ENCODE measurements at places on chromosomes 16 and 17.

DNA sequence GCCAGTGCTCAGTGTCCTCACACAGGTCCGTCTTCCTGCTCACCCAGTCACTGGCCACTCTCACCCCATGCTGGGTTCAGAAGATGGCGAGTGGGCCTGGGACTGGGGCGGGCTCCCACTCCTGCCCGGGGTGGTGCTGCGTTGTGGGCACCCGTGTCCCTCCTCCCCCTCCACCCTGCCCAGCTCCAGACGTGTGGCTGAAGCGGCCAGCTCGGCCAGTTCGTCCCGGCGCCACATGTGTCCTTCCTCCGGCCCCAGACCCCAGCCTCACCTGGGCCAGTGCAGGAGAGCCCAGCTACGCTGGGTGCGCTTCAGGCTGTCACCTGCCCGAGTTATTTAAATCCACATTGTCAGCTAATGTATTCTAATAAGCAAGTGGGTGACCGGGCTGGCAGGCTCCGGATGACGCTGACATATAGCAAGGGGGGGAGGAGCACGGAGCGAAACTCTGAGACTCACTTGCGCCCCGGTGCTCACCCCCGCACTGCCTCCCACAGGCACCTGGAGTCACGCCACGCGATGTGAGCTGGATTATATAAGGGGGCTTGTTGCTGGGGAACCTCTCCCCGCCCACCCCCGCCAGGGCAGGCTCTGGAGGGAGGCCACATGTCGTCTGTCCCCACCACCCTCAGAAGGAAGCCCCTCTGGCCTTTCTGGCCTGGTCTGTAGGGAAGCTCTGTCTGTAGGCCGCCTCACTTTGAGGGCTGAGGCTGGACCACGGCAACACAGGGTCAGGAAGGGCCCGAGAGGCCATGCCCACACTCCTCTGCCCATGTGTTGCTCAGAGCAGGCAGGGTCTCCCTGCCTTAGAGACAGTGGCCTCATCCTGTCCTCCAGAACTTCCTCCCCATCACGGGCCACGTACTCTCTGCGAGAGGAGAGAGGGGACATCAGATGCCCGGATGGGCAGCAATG is 7.1 kb upstream of the BAIAP2 start:
- no peak for DNase-seq

DNA sequence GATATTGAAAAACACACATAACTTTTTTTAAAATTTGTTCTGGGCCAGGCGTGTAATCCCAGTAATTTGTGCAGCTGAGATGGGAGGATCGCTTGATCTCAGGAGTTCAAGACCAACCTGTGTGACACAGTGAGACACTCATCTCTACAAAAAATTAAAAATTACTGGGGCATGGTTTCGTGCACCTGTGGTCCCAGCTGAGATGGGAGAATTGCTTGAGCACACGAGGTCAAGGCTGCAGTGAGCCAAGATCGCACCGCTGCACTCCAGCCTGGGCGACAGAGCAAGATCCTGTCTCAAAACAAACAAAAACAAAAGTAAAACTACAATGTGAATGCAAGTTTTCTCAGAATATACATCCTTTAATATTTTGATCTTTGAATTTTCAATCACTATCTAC is 15.1 kb downstream of the C16orf54 start:
- DNase-seq, result no peak

DNA sequence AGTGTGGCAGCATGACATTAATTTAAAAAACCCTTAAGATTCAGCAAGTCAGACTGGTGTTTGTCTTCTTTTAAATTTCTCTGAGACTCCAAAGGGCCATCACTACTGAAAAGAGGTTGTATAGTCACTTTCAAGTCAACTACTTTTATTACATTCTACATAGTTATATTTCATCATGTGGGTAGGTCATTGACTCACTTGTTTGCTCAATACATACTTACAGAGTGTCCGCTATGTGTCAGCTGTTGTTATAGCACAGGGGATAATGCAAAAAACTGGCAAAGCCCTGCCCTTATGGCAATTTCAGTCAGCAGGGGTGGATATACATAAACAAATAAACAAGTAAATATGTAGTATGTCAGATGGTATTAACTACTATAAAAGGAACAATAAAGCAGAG is 2.5 kb upstream of the MYH4 start:
- DNase-seq, result no peak

DNA sequence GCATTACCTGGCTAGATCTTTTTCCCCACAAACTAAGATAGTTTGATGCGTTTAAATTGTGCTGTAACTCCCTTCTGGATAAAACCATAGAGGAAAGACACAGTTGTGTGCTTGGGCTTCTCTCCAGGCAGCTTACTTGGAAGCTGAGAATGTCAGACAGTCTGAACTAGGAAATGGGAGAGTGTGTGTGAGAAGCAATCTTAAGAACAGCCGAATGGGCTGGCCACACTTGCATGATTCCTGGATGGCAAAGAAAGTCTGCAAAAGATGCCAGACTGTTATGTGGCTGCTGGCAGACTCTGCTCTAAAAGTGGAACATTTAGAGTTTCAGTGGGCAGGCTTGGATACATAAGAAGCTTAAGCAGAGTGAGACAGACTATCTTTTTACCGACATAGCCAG is 384.3 kb upstream of the PSMD7 start:
- no peak for DNase-seq

DNA sequence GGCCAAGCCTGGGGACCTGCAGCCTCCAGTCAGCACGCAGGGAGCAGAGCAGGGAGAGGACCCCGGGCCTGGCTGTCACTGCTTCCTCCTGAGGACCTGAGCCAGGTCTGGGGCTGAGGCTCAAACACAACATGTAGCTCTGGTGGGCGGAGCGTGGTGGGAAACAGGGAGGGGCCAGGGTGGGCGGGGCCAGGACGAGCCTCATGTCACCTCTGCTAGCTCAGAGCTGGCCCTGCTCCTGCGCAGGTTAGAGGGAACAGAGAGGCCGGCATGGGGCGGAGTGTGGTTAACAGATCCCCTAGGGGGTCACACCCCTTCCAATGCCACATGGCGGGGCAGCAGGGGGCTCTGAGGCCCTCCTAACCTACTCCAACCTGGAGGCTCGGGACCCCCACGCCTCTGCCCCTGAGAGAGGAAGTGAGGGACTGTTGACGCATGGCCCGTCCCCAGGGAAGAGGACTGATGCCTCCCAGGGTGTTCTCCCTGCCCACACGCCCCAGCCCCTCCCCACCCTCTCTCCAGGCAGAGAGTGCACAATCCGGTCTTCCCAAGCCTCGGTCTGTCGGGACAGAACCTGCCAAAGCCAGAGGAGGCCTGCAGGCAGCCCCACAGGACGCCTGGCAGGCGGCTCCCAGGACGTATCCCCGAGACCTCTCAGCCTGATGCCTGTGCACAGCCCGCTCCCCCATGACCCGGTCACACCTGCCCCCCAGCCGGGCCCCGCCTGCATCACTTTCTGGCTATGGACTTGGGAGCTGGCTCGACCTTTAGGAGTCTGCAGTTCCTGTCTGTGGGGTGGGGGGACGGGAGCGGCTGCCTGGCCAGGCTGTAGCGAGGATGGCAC is 15.2 kb downstream of the PIEZO1 start:
- DNase-seq, result peak; percentile 93

DNA sequence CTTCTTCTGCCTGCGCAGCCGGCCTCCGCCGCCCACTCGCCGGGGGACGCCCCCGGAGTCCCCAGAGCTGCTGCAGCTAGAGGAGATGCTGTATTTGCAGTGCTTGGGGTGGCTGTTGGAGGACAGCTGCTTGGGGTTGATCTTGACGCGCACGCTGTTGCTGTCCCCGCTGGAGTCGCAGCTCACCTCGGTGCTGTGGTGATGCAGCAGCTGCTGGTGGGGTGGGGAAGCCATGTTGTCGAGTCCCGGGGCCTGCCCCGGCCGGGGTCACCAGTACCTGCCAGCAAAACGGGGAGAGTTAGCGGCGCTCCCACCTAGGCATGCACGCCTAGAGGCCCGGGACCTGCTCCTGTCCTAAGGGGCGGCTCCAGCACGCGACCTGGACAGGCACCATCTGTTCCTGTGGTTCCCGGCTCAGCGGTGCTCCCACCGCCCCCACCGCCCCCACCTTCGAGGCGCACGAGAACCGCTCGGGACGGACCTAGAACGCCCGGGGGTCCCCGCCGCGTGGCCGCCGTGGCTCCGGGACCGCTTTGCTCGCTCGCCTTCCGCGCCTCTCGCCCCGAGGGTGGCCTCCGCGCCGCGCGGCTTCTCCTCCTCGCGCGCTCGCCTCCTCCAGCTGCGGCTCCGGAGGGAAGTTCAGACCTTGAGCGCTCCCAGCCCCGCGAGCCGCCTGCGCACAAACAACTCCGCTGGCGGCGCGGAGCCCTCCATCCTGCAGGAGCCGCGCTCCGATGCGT is 863 bp downstream of the ADCY9 start:
- peak; percentile 66 for DNase-seq

DNA sequence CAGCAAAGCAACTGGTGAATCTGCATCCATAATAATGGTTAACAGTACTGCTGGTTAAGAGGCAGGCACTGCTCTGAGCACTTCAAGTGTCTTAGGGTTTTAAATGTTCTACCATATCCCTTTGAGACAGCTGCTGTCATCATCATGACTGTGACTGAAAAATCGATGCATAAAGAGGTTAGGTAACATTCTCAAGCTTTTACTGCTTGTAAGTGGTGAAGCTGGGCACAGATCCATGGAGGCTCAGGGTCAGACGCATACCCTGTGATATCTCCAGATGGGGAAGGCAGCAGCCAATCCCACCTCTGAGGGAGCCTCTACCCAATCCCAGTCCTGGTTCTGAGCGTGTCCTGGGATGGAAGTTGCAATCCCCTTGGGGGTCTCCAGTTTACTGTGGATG is 57.6 kb upstream of the SOX9 start:
- DNase-seq, result no peak

DNA sequence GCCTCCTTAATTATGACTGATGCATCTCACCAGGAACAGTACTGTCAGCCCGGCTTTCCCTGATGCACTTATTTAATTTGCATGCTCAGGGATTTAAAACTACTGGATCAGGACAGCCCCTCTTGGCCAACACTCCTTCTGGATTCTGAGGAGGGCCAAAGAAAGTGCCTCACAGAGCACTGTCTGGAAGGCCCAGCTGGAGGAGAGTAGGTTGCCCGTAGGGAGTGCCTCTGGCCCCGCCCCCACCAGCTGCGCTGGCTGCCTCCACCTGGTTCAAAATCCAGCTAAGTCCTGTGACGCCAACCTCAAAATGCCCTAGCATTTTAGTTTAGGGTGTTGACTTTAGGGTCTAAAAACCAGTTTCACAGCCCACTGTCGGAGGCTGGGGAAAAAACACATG is 49.4 kb upstream of the SREBF1 start:
- no peak for DNase-seq

DNA sequence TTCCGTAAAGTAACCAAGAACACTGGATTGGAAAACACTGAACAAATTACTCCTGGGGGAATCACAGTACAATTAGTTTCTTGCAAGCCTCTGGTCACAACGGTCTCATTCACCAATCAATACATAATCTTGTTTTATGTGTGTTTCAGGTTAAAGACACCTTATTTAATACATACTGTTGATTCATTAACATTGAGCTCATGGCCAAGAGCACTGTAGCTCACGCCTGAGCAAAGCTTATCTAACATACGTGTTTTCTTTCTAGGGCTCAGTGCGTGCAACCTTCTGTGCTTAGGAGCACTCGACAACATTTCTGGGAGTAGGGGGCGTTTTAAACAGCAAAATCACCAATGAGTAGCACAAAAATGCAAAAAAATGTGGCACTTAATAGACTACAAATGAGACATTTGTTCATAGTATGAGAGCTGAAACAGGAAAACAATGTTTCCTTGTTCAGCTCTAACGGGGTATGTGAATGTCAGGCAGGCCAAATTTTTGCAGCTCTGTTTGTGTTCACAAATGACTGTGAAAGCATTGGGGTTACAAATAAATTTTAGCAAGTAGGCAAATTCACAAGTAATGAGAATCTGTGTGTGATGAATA is 206.2 kb downstream of the CNTNAP4 start:
- DNase-seq, result no peak

DNA sequence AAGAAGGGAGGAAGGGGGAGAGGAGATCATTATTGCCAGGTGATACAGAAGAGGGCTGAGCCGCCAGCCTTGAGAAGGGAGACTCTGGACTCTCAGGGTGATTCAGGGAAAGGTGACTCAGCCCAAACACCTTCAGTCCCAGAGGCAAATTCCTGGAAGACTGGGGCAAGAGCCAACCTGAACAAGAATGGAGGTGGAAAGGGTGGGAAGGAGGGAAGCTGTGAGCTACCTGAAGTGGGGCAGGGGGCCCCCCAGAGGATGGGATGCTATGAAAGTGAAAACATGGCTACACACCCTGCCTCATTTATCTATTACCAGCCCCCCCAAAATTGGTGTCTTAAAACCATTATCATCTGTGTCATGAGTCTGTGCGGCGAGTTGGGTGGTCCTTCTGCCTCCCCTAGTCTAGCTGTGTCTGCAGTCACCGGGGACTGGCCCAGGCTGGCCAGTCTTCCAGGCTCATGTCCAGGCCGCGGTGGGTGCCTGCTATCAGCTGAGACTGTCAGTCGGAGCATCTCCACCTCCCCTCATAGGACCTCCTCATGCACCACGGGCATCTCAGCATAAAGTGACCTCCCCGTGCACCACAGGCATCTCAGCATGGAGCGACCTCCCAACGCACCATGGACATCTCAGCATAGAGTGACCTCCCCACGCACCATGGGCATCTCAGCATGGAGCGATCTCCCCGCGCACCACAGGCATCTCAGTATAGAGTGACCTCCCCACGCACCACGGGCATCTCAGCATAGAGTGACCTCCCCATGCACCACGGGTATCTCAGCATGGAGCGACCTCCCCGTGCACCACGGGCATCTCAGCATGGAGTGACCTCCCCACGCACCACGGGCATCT is 3.2 kb upstream of the SLC47A2 start:
- DNase-seq, result peak; percentile 42

DNA sequence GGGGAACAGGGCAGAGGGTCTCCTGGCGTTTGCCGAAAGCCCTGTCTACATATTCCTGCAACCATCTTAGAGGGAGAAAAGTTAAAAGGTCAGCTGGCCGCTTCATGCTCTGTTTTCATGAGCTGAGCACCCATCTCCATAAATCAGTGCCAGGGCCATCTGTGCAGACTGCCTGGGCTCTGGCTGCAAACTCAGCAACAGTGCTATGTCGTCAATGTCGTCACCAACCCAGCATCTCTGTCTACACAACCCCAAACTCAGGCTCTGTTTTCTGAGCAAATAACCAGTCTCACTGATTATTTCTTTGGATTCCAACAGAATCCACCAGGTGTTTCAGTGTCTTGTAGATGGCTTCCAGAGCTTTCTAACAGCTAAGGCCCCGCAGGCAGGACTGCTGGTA is 65.0 kb downstream of the HS3ST2 start:
- no peak for DNase-seq

DNA sequence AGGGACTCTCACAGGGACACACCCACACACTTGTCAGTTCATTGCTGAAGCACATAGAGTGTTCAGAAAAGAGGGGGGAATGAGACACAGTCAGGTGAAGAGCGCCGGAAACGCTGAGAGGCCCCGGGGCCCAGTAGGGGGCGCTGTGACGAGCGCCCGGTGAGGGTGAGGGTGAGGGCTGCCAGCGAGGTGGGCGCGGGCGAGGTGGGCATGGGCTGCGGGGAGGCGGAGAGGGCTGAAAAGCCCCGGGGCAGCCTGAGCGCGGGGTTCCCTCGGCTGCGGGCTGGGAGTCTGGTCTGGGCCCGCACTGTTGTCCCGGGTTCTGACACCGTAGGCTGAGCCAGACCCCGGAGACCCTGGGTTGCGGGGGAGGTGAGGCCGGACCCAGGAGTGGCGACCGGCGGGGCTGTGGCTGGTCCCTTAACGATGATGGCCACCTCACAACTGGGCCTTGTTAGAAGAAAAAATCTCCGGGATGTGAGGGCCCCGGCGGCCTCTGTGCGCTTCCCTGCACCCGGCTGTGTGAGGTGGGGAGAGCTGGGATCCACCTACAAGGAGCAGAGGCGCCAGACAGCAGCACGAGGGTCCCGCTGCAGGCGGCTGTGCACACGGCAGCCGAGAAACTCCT is 91.4 kb downstream of the C16orf78 start:
- DNase-seq, result peak; percentile 59

Data from mesendoderm (in vitro differentiated cells).